Activated naive CD8-positive, alpha-beta T cell treated with anti-CD3 and anti-CD28 coated beads, Interleukin-2, amount 10 ng/mL, durations not matched to agents 7 days and 5 days (primary cell): ENCODE measurements at places on chromosomes 2 and 18. TPM values are rescaled to one million over a fixed set of nuclear protein-coding genes. Genes with fewer than 3 reads are reported as not detected.

The TRABD2A gene
- 81.1 TPM for total RNA-seq

The CHRND gene
- not detected for total RNA-seq

The LINC00305 gene
- not detected for total RNA-seq

The PSD4 gene
- total RNA-seq, result 361 TPM

The UBXN2A gene
- total RNA-seq, result 11.2 TPM

The LHCGR gene
- total RNA-seq, result not detected

The MALL gene
- not detected for total RNA-seq

DNA sequence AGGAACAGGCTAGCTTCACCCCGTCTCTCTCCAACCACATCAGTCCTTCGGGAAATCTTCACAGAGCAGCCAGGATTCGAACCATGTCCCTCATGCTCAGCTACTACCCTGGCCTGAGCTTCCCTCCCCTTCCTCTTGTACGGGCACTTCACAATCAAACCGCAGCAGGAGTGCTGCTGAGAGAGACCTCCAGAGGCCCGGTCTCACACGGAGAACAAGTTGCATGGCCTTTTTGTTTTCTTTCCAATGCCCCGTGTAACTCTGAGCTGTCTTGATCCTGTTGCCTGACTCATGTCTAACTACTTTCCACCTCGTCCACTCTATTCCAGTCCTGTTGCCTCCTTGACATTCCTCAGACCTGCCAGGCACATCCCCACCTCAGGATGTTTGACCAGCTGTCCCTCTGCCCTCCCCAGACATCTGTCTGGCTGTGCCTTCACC lies 25.4 kb downstream of the FBLN7 start:
- no peak overlapping the region for H3K27ac ChIP-seq
- H3K36me3 ChIP-seq, result no peaks in the 10 kb centered on the region
- H3K27me3 ChIP-seq, result peaks cover 8% of the 10 kb centered on the region
- DNase-seq, result no peak

- H3K27me3 ChIP-seq, result no peaks in the 10 kb centered on the region
- no peak overlapping the region for H3K27ac ChIP-seq
- H3K36me3 ChIP-seq, result no peaks in the 10 kb centered on the region
- no peak for DNase-seq
- H3K4me3 ChIP-seq, result no peak overlapping the region
Observed at GRCh38 chr2:207883002-207883780, 113.5 kb upstream of the FZD5 start.

- no peaks in the 10 kb centered on the region for H3K27me3 ChIP-seq
- H3K4me3 ChIP-seq, result no peak overlapping the region
- no peak overlapping the region for H3K27ac ChIP-seq
- H3K4me1 ChIP-seq, result no peaks in the 10 kb centered on the region
Observed at GRCh38 chr18:42736074-42736473, 379.4 kb downstream of the RIT2 start.

DNA sequence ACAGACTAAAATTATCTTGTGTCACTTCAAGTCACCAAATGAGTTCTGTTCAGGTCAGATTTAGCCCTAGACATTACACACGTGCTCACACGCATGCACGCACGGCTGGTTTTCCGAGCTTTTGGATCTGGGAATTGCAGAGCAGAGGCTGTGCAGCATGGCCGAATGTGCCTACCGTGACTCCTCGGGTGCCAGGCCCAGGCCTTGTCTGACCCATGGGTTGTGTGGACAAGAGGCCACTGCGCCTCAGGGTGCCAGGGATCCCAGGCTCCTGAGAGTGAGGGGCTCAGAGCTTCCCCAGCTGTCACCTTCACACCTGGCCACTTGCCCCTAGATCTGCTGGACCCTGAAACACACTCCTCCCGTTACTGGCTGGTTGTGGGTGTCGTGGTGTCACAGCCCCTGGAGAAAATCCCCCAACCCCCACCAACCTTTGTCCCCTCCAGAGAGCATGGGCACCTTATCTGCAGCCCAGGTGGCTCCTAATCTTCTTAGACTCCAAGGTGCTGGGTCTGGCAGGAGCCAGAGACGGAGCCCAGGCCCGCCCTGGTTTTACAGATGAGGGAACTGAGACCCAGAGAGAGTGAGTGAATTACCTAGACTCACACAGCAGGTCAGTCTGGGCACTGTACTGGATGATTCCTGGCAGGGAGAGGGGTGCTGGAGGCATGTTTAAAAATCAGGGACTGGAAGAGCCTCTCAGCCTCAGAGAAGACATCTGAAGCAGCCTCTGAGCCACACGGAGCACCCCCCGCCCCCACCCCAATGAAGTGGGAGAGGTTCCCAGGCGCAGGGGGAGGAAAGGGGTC lies 56.8 kb downstream of the ATOH8 start:
- no peak for DNase-seq
- H3K4me3 ChIP-seq, result no peak overlapping the region
- H3K36me3 ChIP-seq, result no peaks in the 10 kb centered on the region
- H3K27me3 ChIP-seq, result peaks cover 4% of the 10 kb centered on the region
- H3K4me1 ChIP-seq, result peaks cover 5% of the 10 kb centered on the region
- no peak overlapping the region for H3K27ac ChIP-seq

DNA sequence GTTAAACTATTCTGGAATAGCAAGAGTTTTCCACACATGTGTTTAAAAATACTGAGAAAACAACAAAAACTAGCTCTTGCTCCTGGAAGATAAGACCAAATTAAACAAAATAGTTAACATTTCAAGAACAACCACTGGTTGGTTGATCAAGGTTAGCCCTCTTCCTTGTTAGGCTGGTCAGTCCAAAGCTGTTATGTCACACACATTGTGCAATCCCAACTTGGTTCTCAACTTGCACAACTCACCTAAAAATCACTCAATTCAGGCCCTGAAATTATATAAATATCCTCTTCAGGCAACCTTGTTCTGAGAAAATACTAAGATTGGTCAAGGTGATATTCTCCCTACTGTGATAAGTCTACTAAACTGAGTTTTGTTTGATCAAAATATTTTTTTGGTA lies 169.7 kb upstream of the LRP1B start:
- H3K36me3 ChIP-seq, result no peaks in the 10 kb centered on the region
- no peak overlapping the region for H3K4me3 ChIP-seq
- DNase-seq, result no peak
- H3K4me1 ChIP-seq, result no peaks in the 10 kb centered on the region

GRCh38 chr2:3667151-3667631 lies 9.2 kb downstream of the ALLC start:
- H3K4me3 ChIP-seq, result no peak overlapping the region
- H3K27me3 ChIP-seq, result peaks cover 5% of the 10 kb centered on the region
- no peaks in the 10 kb centered on the region for H3K4me1 ChIP-seq
- H3K36me3 ChIP-seq, result no peaks in the 10 kb centered on the region
- no peak overlapping the region for H3K27ac ChIP-seq

- no peak overlapping the region for H3K4me3 ChIP-seq
- H3K27ac ChIP-seq, result no peak overlapping the region
- no peaks in the 10 kb centered on the region for H3K4me1 ChIP-seq
- no peaks in the 10 kb centered on the region for H3K36me3 ChIP-seq
- peaks cover 36% of the 10 kb centered on the region for H3K27me3 ChIP-seq
Observed at GRCh38 chr2:95578539-95578938, 13.3 kb upstream of the TRIM43 start.

DNA sequence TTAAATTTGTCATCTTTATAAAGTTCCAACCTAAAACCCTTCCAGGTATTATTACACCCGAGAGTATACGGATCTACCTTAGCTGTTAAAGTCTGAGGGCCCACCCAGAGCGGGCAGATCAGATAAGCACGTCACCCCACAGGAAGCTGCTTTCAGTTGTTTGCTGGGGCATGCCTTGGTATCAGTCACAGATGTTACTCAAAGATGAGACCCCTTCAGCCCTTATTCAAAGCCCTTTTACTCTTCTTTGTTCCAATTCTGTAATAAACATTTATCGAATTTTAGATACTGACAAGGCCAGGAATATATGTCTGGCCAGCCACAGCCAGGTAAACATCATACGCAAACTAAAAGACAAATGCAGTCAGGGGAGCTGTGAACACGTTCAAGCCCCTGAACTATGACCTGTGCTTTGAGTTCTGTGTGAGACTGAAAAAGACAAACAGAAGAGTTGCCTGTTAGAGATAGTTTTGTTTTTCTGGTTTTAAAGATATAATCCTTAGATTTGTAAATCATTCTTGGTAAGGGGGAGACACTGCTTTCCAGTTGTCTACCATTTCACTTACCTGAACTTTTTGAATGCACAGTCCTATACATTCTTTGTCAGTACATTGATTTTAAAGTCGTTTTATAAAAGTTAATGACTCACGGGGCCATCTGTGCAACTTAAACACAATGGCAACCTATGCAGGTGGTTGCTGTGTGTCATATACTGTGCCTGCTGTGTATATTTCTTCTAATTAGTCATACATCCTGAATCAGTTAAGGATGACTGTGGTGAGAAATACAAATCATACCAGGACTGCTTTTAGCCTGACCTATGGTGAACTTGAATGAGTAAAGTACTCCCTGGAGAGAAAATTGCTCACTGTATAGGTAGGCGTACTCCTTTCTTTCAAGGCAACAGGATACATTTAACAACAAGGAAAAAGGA lies 100.5 kb upstream of the ITPRID2 start:
- H3K36me3 ChIP-seq, result peaks cover 2% of the 10 kb centered on the region
- peak overlapping the region; percentile 35 for H3K27ac ChIP-seq
- H3K4me1 ChIP-seq, result peaks cover 15% of the 10 kb centered on the region
- peak overlapping the region; percentile 9 for H3K4me3 ChIP-seq
- H3K27me3 ChIP-seq, result no peaks in the 10 kb centered on the region

DNA sequence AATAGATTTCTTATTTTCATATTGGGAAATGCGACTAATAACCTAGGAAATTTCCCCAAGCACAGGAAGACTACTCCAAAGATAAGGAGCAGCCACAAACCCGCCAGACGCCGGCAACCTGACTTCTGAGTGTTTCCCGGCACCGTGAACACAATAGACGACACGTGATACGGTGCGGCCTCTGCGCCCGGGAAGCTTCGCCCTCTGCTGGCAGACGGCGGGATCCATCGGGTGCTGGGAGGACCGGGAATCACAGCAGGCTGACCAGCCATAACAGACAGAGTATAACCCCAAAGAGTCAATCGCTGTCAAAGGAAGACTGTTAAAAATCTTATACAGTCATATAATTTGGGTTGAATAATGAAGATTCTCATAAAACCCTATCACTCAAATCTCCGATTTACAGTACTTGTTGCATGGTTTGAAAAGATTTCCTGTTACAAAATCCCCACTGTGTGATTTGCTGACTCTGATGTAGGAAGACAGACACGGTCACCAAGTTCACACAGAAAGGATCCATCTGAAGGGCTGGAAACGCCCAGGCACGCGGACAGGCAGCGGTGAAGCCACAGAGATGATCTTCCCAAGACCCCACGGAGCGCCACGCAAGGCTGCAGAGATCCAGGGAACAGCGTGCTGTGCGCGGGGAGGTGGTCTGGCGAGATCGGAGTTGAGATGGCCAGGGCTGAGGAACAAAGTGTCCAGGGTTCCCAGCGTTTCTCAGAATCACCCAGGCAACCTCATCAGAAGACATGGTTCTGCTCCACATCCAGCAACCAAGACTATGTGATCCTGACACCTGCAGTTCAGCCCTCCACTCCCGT lies 73.8 kb downstream of the EIPR1 start:
- peak; percentile 75 for DNase-seq
- H3K4me1 ChIP-seq, result peaks cover 12% of the 10 kb centered on the region
- no peak overlapping the region for H3K4me3 ChIP-seq
- no peak overlapping the region for H3K27ac ChIP-seq
- no peaks in the 10 kb centered on the region for H3K27me3 ChIP-seq
- peaks cover 7% of the 10 kb centered on the region for H3K36me3 ChIP-seq

DNA sequence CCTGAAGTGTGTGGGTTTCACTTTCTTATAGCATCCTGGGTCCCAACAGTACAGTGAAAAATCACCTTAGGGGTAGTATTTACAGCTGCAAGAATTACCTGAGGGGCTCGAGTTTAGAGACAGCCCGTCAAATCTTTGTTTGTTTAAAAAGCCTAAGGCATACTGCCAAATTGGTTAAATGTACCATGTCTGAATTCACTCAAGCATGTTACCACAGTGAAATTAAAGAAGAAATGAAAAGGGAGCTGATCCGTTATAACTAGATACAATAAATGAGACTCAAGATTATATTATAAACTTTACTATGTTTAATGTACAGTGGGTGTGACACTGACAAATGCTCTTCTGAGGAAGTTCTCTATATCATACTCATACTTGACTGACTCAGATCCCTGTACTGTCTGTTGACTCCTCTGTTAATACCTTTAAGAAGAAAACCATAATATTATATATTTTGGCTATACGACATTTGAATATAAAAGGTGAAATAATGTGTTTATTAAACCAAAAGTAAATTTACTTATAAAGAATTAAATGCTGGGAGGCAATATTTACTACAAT lies 107.3 kb downstream of the TMEFF2 start:
- H3K27me3 ChIP-seq, result peaks cover 8% of the 10 kb centered on the region
- no peak for DNase-seq
- no peaks in the 10 kb centered on the region for H3K4me1 ChIP-seq
- no peaks in the 10 kb centered on the region for H3K36me3 ChIP-seq
- no peak overlapping the region for H3K4me3 ChIP-seq

GRCh38 chr2:24970483-24971285 lies 1.1 kb downstream of the DNAJC27 start:
- H3K27me3 ChIP-seq, result no peaks in the 10 kb centered on the region
- DNase-seq, result no peak
- H3K36me3 ChIP-seq, result peaks cover 3% of the 10 kb centered on the region
- peak overlapping the region; percentile 100 for H3K27ac ChIP-seq
- H3K4me1 ChIP-seq, result peaks cover 13% of the 10 kb centered on the region

DNA sequence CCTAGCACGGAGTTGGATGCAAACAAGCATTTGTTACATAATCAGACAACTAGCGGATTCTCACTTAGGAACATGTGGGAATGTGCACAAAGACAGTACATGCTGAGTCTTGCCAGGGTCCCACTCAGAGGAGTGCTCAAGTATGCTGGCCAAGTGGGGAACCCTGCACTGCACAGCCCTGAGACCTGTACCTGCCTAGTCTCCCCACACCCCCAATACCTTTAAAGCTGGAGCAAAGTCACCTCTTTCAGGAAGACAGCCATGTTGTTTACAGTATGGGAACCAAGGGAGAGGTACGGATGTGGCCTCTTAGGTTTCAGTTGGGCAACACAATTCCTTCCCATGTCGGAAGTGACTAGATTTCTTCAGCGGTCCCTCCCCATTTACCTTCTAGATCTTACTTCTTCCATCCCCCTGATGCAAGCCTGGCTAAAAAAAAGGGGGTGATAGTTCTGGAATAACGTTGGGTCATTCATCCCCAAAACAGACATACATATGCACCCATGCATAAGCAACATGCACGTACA lies 10.7 kb downstream of the CXCR1 start:
- DNase-seq, result no peak
- H3K36me3 ChIP-seq, result no peaks in the 10 kb centered on the region
- no peaks in the 10 kb centered on the region for H3K4me1 ChIP-seq
- no peak overlapping the region for H3K4me3 ChIP-seq

- H3K27ac ChIP-seq, result no peak overlapping the region
- DNase-seq, result no peak
- H3K36me3 ChIP-seq, result no peaks in the 10 kb centered on the region
- H3K27me3 ChIP-seq, result peaks cover 13% of the 10 kb centered on the region
- no peak overlapping the region for H3K4me3 ChIP-seq
Observed at GRCh38 chr18:21141668-21142422, 30.2 kb upstream of the ROCK1 start.

GRCh38 chr2:174763780-174764179 lies 492 bp downstream of the CHRNA1 start:
- no peak for DNase-seq
- H3K36me3 ChIP-seq, result no peaks in the 10 kb centered on the region
- H3K27ac ChIP-seq, result no peak overlapping the region
- H3K4me1 ChIP-seq, result peaks cover 19% of the 10 kb centered on the region
